ENCODE measurements at places on chromosomes 2 and 18.
A peak's percentile ranks its signal among the peaks of the same experiment; 100 is the strongest.

GRCh38 chr2:47815764-47816163 is 32.8 kb downstream of the MSH6 start:
- DNase-seq: no peak

DNA sequence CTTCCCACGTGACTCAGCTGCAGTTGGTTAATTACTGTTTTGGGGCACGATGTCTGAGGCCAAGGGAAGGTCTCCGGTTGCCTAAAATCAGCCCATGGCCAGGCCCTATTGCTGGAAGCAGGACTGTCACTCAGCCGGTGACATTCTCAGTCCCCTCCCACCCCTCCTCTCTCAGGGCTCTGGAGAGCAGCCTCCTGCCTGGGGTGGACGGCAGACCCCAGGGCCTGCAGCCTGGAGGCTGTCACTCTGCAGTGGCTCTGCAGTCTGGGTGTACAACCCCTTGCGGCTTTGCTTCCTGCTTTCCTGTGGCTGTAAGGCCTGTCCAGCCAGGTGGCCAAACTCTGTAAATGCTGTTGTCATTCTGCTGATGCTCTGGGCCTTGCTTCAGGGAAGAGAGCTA is 32.8 kb downstream of the ZBTB7C start:
- DNase-seq: peak; percentile 16

DNA sequence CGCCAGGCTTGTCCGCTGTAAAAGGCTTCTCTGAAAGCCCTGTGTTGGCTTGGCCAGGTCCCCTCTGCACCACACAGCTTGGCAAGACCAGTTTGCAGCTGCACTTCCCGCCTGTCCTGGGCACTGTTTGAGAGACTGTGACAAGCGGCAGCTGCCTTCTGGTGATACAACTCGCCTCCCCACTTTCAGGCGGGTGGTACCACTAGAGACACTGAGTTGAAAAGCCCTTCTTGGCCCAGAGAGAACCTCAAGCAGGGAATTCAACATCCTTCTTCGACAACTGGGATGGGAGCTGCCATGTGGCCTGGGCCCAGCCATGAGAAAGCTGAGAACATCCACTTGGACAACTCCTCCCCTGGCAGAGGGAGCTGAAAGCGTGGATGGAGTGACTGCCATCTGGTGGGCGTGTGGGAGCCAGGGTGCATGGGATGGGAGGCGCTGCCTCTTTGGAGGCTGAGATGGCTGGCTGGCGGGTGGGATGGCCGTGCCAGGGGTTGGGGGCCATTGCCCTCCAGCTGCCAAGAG is 125.5 kb upstream of the REV1 start:
- DNase-seq: no peak

DNA sequence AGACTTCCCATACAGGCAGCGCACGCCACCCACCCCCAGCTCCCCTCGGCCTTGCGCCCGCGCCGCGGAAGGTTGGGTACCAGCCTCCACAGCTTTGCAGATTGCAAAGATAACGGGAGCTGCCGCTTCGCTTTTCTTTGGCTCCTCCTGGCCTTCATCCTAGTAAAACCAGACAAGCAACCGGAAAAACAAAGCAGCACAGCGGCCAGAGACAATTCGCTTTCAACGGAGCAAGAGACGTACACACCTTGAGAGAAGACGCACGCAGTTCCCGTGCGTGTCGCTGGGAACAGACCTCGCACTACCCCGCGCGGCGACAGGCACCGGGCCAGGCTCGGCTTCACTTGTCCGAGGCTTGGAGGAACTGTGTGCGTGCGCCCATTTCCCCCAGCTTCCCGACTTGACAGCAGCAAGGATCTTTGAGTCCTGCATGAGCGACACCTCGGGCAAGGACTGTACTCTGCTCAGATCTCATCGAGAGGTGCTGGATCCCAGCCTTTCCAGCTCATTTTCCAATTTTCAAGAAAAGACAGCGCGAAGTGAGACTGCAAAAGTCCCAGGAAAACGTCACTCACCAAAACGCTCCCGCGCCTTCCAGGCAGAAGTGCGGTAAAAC is 964 bp downstream of the ZBTB7C start:
- no peak for DNase-seq

Measured in iPS DF 6.9 (cell line).